ENCODE measurements at places on chromosomes 2 and 18. TPM values are rescaled to one million over a fixed set of nuclear protein-coding genes. Genes with fewer than 3 reads are reported as not detected.

The LOXL3 gene
- 4.1 TPM for total RNA-seq

- H3K4me3 ChIP-seq: no peak overlapping the region
- H3K27me3 ChIP-seq: no peaks in the 10 kb centered on the region
- H3K27ac ChIP-seq: no peak overlapping the region
- no peaks in the 10 kb centered on the region for H3K4me1 ChIP-seq
- no peak for DNase-seq
- no peaks in the 10 kb centered on the region for H3K36me3 ChIP-seq
Observed at GRCh38 chr18:35571138-35571537, 10.4 kb upstream of the GALNT1 start.

- H3K27ac ChIP-seq: no peak overlapping the region
- H3K27me3 ChIP-seq: no peaks in the 10 kb centered on the region
- H3K4me1 ChIP-seq: no peaks in the 10 kb centered on the region
- no peaks in the 10 kb centered on the region for H3K36me3 ChIP-seq
- no peak overlapping the region for H3K4me3 ChIP-seq
Observed at GRCh38 chr18:27750014-27750413, 426.9 kb downstream of the CDH2 start.

- no peaks in the 10 kb centered on the region for H3K36me3 ChIP-seq
- no peaks in the 10 kb centered on the region for H3K27me3 ChIP-seq
- H3K4me3 ChIP-seq: peak overlapping the region; percentile 7
- DNase-seq: no peak
- no peak overlapping the region for H3K27ac ChIP-seq
- H3K4me1 ChIP-seq: peaks cover 15% of the 10 kb centered on the region
Observed at GRCh38 chr2:238895891-238896600, 48.2 kb downstream of the TWIST2 start.

- H3K27me3 ChIP-seq: no peaks in the 10 kb centered on the region
- H3K36me3 ChIP-seq: no peaks in the 10 kb centered on the region
- no peak overlapping the region for H3K4me3 ChIP-seq
- no peak for DNase-seq
- no peaks in the 10 kb centered on the region for H3K4me1 ChIP-seq
- H3K27ac ChIP-seq: no peak overlapping the region
Observed at GRCh38 chr18:66136039-66136438, 385.2 kb downstream of the CDH7 start.

GRCh38 chr2:7279421-7279949 lies 362.3 kb downstream of the RNF144A start:
- no peaks in the 10 kb centered on the region for H3K36me3 ChIP-seq
- H3K27ac ChIP-seq: no peak overlapping the region
- DNase-seq: no peak
- H3K4me1 ChIP-seq: no peaks in the 10 kb centered on the region

- H3K27ac ChIP-seq: no peak overlapping the region
- H3K4me1 ChIP-seq: peaks cover 16% of the 10 kb centered on the region
- H3K27me3 ChIP-seq: no peaks in the 10 kb centered on the region
- peak overlapping the region; percentile 58 for H3K4me3 ChIP-seq
- no peaks in the 10 kb centered on the region for H3K36me3 ChIP-seq
- no peak for DNase-seq
Observed at GRCh38 chr18:23689616-23690504, 607 bp downstream of the LAMA3 start.

- no peaks in the 10 kb centered on the region for H3K4me1 ChIP-seq
- H3K36me3 ChIP-seq: no peaks in the 10 kb centered on the region
- H3K27ac ChIP-seq: no peak overlapping the region
- no peak for DNase-seq
- H3K4me3 ChIP-seq: no peak overlapping the region
Observed at GRCh38 chr2:110946902-110947301, 173.8 kb upstream of the BCL2L11 start.

- H3K27me3 ChIP-seq: no peaks in the 10 kb centered on the region
- H3K36me3 ChIP-seq: no peaks in the 10 kb centered on the region
- no peak overlapping the region for H3K4me3 ChIP-seq
- no peaks in the 10 kb centered on the region for H3K4me1 ChIP-seq
Observed at GRCh38 chr2:238562446-238562845, 135.7 kb downstream of the ASB1 start.

DNA sequence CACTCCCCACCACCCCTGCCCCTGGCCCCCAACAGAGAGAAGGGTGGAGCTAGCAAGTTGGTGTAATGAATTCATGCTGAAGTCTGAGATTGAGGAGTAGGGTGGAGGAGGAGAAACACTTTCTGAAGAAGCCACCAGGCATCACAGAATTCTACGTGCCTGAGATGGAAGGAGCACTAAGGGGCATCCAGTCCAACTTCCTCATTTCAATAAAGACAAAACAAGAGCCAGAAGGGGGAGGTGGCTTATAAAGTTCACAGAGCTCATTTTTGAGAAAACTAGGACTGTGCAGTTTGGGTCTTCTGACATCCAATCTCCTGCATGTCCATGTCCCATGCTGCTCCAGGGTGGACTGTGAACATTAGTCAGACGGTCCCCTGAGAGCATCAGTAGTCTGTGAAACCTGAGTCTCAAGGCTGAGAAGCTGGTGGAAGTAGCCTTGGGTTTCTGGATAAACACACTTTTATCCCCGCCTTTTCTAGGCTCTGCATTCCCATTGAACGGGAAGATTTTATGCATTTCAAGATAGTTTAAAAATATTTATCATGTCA lies 77.7 kb downstream of the TRIM43 start:
- no peaks in the 10 kb centered on the region for H3K4me1 ChIP-seq
- DNase-seq: no peak
- no peak overlapping the region for H3K4me3 ChIP-seq
- peaks cover 9% of the 10 kb centered on the region for H3K27me3 ChIP-seq
- no peak overlapping the region for H3K27ac ChIP-seq
- H3K36me3 ChIP-seq: no peaks in the 10 kb centered on the region

The NR4A2 gene
- 17.9 TPM for total RNA-seq

DNA sequence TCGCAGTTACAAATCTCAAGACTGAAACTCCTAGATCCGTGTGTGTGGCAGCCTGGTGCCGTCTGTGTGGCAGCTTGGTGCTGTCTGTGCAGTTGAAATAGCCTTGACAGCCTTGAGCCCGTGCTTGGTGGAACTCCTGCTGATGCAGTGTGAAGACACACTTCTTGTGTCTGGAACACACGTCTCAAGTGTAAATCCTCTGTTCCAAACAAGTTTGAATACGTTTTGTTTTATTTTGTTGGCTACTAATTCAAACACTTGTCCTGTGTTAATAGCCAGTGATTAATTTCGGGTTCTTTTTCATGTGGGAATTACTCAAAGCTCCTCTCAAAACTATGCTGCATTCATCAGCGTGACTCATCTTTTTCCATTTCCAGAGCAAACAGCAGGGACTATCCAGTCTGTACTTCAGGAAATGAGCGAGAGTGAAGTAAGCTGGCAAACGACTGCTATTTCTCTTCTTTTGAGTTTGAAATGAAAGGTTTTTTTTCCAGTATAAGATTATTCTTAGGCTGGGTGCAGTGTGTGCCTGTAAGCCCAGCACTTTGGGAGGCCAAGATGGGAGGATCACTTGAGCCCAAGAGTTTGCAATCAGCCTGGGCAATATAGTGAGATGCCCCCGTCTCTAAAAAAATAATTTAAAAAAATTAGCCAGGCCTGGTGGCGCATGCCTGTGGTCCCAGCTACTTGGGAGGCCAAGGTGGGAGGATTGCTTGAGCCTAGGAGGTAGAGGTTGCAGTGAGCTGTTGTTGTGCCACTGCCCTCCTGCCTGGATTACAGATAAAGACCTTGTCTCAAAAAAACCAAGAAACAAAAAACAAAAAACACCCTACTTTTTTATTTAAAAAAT lies 152.9 kb downstream of the SPP2 start:
- no peaks in the 10 kb centered on the region for H3K36me3 ChIP-seq
- peaks cover 12% of the 10 kb centered on the region for H3K4me1 ChIP-seq
- H3K27me3 ChIP-seq: peaks cover 34% of the 10 kb centered on the region
- peak; percentile 97 for DNase-seq
- peak overlapping the region; percentile 57 for H3K27ac ChIP-seq

DNA sequence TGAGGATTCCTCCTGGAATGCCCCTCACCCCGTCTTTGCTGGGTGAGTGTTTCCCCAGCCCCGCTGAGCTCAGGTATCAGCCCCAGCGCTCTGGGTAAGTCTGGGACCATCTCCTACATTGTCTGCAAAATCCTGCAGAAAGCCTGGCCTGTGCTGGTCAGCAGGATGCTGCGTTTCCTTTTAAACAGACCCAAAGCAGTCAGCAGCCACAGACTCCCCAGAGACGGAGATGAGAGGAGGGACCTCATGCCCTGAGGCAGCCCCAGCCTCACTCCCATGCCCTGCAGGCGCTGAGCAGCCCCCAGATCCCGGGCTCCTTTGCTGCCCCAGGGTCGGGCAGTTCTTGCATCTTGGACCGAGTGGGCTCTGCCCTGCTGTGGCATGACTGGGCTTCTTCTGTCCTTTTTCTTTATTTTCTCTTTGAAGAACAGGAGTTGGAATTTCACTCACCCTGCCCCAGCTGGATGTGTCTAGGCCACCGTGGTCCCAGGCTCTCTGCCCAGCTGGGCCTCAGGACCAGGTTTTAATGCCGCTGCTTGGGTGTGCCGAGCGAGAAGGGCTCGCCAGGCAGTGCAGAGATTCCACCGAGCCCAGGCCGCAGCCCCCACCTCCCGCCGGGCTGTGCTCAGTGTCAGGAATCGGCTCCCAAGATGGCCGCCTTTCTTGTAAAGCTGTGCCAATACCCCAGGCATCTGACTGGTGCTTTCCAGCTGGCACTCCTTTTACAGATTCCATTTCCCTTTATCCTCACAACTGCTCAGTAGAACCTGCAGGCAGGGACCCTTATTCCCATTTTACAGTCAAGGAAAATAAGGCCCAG lies 43.6 kb downstream of the ODC1 start:
- DNase-seq: no peak
- no peaks in the 10 kb centered on the region for H3K27me3 ChIP-seq
- peak overlapping the region; percentile 52 for H3K27ac ChIP-seq
- no peak overlapping the region for H3K4me3 ChIP-seq
- H3K36me3 ChIP-seq: peaks cover 11% of the 10 kb centered on the region

- H3K4me3 ChIP-seq: no peak overlapping the region
- no peaks in the 10 kb centered on the region for H3K4me1 ChIP-seq
- DNase-seq: no peak
- H3K36me3 ChIP-seq: no peaks in the 10 kb centered on the region
Observed at GRCh38 chr2:239684271-239684810, 283.5 kb upstream of the HDAC4 start.

DNA sequence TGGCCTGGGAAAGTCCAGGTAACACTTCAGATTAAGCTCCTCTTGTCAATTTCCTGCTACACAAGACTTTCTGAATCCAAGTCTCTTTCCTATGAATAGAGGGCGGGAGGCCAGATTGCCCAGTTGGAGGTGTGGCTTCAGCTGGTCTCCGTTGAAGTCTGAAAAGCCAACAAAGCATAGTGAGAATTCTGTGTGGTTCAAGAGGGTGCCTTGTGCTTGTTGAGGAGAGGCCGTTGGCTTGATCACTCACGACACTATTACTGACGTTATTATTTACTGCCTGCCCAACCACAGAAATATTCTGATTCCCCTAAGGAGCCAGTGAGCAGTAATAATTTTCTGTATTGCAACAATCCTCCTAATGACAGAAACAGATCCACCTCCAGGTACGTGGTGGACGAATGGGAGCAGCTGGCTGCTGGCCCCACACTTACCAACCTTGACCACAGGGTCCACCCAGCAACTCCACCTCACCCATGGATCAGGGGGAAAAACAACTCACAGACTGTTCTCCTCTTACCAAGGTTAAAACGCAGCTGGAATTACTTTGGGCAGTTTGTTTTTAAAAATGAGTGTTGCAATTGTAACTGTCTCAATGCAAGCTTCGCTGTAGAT lies 21.9 kb downstream of the NRP2 start:
- peaks cover 5% of the 10 kb centered on the region for H3K4me1 ChIP-seq
- no peak for DNase-seq
- no peaks in the 10 kb centered on the region for H3K36me3 ChIP-seq
- H3K4me3 ChIP-seq: no peak overlapping the region

The IKZF2 gene
- 1.6 TPM for total RNA-seq

The CGREF1 gene
- total RNA-seq: 4.0 TPM
